ENCODE measurements at places on chromosomes 4 and X.

- peak; percentile 78 for DNase-seq
Measured at GRCh38 chr4:1039493-1040343, 28.3 kb downstream of the FGFRL1 start.

GRCh38 chr4:85406185-85406584 lies 68.8 kb upstream of the ARHGAP24 start:
- DNase-seq: no peak

DNA sequence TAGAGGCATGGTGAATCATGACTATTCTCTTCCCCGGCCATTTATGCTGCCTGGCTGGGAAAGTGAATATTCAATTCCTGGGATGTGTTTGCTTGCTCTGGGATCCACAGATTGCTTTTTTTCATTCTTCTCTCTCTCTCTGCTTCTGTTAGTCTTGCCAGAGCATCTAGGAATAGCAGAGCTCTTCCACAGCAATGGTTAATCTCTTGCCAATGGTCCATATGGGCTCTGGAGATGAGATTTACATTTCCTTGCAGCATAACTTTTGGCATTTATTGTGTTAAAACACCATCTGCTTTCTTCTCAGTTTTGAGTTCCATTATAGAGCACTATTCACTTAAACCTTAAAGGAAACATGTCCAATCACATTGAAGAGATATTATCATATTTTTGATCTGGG lies 59.2 kb upstream of the GUCY1A1 start:
- no peak for DNase-seq

- DNase-seq: peak; percentile 48
Measured at GRCh38 chr4:6225469-6225868, 25.1 kb upstream of the JAKMIP1 start.

- DNase-seq: no peak
Measured at GRCh38 chrX:24703185-24703494, 9.4 kb downstream of the POLA1 start.

DNA sequence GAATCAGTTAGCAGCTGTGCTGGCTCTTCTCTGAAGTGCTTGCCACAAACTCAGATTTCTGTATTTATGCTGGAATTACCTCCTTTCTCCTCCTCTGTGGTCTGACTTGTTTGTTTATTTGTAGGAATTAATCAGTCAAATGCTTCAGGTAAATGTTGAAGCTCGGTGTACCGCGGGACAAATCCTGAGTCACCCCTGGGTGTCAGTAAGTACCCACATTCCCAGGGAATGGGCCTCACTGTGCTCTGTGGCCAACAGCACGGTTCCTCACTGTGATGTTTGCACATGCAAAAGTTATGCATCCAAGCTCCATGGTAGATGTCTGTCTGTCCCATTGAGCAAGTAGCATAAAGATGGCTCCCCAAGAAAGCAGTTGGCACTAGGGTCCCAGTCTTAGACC lies 169.9 kb downstream of the DCLK2 start:
- DNase-seq: no peak

GRCh38 chr4:151025759-151026158 lies 10.7 kb upstream of the LRBA start:
- DNase-seq: no peak

DNA sequence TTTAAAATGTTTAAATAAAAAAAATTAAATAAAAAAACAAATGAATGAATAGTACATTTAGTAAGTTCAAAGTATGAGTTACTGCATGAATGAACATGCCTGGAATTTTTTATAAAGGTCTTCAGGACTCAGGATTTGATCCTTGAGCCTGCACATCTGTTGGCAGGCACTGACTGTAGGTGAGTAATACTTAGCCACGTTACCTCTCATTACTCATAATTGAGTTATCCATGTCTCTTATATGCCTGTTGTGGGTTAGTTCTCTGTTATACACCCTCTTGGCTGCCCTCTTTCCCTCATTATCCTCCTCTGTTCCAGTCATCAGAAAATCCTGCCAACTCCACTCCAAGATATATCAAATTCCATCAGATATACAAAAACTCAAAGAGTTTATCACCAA lies 276.0 kb downstream of the FBXW7 start:
- peak; percentile 37 for DNase-seq

DNA sequence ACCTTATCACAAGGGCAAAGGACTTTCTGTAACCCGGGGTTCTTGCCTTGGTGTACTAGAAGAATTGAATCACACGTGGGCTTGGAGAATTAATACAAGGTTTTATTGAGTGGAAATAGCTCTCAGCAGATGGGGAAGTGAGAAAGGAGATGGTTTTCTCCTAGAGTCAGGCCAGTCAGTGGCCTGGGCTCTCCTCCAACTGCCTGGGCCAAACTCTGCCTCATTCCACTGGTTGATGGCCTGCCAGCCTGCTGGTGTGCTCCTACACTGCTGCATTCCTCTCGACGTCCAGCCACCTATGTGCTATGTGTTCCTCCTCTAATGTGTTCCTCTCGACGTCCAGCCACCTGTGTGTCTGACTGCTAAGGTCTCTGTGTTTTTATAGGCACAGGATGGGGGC lies 35.3 kb upstream of the SPIN2A start:
- DNase-seq: peak; percentile 18

DNA sequence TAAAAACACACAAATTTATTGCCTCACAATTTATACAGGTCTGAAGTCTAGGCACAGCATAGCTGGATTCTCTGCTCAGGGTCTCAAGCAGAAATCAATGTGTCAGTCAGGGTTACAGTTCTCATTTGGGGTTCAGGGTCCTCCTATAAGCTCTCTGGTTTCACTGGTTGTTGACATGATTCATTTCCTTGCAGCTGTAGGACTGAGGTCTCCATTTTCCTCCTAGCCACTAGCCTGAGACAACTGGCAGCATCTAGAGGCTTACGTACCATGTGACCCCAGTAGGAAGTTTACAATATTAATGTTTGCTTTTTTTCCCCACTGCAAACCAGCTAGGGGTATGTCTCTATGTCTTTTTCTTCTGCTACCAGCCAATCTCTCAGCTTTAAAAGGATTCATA lies 102.5 kb downstream of the CPEB2 start:
- no peak for DNase-seq

- DNase-seq: no peak
Measured at GRCh38 chr4:48851651-48852050, 20.8 kb downstream of the OCIAD1 start.

DNA sequence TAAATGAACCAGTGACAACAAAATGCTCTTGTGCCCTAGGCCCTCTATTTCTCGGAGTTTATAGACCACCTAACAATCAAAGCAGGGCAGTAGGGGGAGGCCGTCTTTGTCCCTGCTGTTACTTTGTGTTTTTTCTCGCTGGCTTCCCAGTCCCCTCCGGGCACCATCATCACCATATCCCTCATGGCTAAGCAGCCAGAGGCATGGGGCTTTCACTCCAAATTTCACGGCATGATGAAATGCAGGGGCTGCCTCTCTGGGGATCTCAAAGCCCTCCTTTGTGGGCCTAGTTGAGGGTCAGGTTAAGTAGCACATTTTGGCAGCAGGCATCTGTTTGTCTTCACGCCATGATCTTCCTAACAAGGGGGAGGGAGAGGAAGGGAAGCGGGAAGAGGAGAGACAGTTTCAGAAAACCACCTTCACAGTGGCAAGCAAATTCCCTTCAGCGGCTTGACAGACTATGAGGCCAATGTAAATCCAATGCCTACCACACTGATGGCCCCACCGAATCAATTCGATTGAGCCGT lies 91.9 kb downstream of the ANOS1 start:
- no peak for DNase-seq

GRCh38 chr4:105025263-105026017 lies 121.2 kb upstream of the TET2 start:
- no peak for DNase-seq

GRCh38 chrX:145881175-145881995 lies 63.8 kb downstream of the SLITRK2 start:
- DNase-seq: no peak

GRCh38 chr4:102404431-102404969 lies 59.2 kb upstream of the SLC39A8 start:
- no peak for DNase-seq

DNA sequence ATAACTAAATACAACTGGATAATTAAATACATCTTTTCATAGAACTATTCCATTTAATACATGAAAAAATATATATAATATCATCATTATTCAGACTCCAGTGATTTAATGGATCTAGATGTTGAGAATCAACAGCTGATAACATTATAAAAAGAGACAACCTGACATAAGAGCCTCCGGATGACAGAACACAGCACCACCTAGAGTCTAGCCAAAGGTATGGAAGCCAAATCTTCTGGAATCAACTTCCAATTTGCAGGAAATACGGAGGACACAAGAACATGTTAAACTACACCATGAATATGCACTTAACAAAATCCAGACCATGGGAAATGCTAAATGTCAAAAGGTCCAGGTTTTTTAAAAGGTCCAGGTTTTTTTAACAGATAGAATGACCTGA lies 55.0 kb downstream of the LRBA start:
- DNase-seq: peak; percentile 55

DNA sequence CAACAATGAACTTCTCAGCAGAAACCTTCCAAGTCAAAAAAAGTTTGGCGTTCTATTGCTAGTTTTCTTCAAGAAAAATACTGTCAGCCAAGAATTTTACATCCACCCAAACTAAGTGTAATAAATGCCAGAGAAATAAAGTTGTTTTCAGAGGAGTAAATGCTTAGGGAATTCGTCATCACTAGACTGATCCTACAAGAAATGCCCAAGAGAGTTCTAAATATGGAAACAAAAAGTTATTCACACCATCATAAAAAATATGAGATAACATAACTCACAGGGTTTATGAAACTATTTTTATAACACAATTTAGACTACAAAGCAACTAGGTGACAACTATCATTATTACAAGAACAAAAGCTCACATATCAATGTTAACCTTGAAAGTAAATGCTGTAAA lies 259.5 kb upstream of the GABRA2 start:
- DNase-seq: no peak

DNA sequence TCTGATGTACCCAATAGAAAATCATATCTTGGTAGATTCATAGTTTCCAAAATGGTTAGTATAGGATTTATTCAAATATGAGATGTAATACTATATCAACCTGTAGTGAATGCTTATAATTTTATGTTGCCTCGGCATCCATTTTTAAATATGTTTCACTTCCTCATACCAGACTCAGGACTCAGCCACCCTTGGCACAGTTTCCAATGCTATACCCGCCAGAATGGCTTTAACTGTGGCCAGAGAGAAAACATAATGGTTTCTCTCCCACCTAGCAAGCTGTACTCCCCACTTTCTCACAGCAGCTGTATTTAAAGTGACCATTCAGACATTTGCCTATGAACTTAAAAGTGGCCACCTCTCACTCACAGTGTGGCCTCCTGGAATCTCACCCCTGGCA lies 466.6 kb upstream of the PABPC4L start:
- DNase-seq: no peak

GRCh38 chr4:14726877-14727361 lies 275.4 kb upstream of the CPEB2 start:
- DNase-seq: no peak

GRCh38 chrX:45400027-45400779 lies 199.5 kb upstream of the DIPK2B start:
- DNase-seq: peak; percentile 28

DNA sequence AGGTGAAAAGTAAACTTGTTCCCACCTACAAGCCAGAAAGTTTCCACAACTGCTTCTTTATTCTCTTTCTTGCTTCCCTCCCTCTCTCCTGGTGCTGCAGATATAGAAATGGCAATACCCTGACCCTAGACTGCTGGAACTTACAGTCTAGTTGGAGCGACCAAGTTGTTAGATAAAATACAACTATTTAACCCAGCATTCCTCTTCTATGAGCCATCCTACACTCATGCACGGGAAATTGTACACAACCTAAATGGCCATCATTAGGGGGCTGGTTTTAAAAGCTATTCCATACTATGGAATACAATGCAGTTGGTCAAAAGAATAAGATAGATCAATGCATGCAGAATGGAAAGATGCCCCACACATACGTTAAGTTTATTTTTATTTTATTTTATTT lies 41.1 kb downstream of the PJA1 start:
- peak; percentile 31 for DNase-seq

DNA sequence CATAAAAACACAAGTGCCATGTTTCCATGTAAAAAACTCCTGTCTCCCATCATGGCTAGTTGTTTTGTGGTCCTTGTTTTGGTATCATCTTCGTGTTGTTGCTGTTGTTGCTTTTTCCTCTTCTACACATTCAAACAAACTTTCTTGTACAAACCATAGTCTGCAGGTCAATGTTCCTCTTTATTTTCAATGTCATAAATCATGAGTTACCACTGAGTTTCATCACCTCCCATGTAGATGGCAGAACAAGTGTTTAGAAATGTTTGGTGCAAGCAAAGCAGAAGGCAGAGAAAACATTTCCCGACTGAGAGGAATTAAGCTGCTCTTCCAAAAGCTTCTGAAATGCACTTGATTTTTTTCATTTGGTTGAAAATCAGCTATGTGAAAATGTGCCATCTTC lies 166.0 kb downstream of the ANTXR2 start:
- DNase-seq: no peak

DNA sequence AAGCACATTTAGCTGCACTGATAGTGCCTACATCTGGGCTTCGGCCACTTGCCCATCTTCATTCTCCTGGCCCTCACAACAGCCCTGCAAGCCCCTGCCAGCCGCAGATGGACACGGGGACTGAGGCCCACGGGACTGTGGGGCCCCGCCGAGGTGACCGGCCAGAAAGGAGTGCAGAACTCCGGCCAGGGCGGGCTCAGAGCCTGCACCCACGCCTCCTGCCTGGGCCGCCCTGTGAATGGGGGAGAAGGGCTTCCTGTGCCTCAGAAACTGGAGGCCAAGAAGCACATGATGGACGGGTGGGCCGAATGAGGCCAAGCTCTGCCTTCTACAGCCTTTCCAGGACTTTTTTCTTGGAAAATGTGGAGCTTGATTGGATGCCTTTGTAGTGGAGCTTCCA lies 35.7 kb upstream of the HGFAC start:
- no peak for DNase-seq

DNA sequence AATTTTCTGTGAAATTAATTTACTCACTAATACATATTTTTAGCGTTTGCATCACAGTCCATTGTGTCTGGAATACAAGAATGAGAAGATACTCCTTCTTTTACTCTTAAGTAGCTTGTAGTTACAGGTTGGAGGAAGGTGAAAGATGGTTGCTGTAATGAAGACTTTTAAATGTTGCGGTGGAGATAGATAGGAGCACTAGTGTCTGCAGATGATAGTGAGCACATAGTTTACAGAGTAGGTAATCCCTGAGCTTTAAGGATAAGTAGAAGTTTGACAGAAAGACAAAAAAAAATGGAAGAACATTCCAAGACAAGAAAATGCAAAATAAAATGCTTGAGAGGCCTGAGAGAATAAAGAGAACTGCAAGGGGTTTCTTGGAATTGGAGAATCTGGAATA lies 5.4 kb upstream of the SLC39A8 start:
- DNase-seq: no peak

- DNase-seq: no peak
Measured at GRCh38 chr4:108772402-108772801, 9.5 kb upstream of the ETNPPL start.

- no peak for DNase-seq
Measured at GRCh38 chrX:118115953-118116712, 477 bp downstream of the KLHL13 start.

GRCh38 chrX:39929379-39930025 lies 168.3 kb downstream of the BCOR start:
- no peak for DNase-seq
